ENCODE measurements at places on chromosomes 6 and 20.

DNA sequence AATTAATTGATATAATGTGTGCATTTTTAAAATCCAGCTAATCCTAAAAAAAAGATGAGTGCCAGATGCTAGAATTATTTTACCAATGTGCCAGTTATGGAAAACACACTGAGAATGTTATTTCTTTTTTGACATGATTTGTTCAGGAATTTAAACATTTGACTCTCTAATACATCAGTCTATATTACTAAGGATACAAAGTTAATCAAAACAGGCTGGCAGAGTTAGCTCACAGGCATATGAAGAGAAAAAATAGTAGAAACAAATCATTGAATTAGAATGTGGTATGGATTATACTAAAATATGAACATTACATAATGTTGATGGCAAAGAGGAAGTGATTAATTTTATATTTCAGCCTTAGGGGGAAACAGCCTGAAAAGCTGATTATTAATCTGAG is 368.3 kb upstream of the GJE1 start:
- ATAC-seq: no peak

DNA sequence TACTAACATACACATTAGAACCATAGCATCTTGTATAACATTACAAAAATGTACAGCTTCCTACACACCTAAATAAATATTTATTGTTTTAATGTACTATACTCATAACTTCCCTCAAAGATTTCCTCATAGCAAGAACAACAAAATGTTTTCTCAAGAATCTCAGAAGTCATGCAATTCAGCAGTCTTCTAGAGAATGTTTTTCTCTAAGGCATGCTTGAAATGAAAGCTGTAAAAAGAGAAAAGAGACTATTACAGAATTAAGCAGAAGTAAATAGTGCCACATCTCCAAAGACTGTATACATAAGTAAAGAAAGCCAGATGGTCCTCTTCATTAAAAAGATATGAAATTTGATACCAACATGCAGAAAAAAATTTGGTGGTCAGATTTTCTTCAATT is 672.2 kb downstream of the EPM2A start:
- ATAC-seq: no peak

- no peak for ATAC-seq
These were observed 48.7 kb upstream of the CLVS2 start for GRCh38 chr6:122947355-122947754.

GRCh38 chr6:44180886-44181285 is 22.3 kb downstream of the CAPN11 start:
- no peak for ATAC-seq

DNA sequence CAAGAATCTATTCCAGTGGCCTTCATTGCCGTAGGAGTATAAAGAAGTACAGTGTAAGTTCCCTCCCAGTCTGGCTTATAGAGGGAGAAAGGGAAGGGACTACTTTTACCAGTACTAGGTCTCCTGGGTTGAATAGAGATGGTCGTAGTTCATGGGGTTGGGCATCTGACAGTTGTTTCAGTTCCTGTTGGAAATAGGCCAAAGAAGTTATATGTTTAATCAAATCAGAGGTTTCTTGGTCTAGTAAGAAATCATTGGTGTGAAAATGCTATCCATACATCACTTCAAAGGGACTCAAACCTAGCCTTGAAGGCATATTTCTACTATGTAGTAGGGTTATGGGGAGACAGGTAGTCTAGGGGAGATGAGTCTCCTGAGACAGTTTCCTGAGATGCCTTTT is 45.6 kb upstream of the MAN1A1 start:
- no peak for ATAC-seq

- peak; percentile 58 for ATAC-seq
These were observed 2.1 kb downstream of the MYLIP start for GRCh38 chr6:16130932-16131387.

DNA sequence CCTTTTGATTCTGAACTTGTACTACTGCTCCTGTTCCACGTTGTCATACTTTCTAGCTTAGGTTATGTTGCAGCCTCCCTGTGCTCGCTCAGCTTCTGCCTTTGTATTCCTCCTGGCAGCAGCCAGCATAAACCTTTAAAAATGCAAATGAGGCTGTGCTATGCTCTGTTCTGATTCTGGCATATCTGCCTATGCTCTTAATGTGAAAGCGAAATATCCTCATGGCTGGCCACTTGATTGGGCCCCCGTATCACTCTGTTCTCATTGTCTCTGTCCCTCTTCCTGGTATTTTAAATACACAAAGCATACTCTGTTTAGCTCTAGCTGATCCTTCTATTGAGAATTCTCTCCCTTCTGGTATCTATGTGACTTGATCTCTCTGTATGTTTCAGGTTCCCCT is 139.0 kb downstream of the JARID2 start:
- ATAC-seq: peak; percentile 46

GRCh38 chr6:13553646-13554045 is 20.8 kb upstream of the SIRT5 start:
- ATAC-seq: no peak

GRCh38 chr6:27267857-27268434 is 20.4 kb downstream of the PRSS16 start:
- no peak for ATAC-seq

GRCh38 chr6:125670568-125670967 is 78.9 kb upstream of the HEY2 start:
- ATAC-seq: no peak

DNA sequence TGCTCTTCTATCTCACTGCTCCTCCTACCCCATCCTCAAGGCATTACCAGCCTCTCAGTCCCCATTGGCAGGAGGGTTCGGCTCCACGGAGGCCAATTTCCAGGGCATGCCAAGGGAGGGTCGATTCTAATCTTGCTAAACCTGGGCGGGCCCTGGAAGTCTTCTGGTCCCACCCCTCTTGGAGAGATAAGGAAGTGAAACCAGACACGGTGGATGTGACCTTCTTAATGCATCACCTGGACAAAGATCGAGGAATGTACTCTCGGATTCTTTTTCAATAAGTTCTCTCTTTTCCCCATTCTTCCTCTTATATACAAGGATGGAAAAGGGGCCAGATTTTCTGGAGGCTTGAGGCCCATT is 112.2 kb upstream of the ARMC2 start:
- ATAC-seq: no peak

DNA sequence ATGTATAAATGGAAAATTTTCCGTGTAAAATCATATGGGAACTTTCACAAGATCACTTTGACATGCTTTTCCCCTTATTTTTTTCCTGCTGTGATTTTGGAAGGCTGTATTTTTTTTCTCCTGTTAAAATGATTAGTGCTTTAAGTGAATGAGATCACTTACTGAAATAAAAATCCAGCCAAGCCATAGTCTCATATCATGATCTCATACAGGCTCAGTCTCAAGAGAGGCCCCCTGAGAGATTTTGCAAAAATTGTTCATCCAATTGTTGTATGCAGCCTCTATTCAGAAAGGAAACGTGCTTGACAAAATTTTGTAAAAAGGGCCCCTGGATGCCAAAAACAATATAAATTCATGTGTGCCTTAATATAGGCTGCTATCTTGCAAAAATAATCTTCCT is 528.2 kb downstream of the HDGFL1 start:
- no peak for ATAC-seq

- ATAC-seq: no peak
These were observed 109.5 kb upstream of the CLDN20 start for GRCh38 chr6:155154158-155154830.

DNA sequence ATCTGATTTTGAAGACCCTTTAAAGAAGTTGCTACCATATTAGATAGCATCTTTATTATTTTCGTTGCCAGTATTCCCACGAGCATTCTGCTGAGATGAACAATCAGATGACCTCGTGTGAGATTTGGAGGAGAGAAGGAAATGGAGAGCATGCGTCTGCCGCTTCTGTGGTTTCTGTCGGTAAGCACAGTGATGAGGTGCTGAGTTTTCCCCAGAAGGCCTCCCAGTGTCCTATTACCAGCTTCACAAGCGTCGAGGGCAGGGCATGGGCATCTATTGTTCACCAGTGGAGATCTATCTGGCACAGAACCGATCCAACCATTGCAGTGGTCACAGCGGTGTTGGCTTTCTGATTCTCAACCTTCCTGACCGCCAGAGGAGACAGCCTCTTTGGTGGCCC is 29.4 kb downstream of the TRAF3IP2 start:
- no peak for ATAC-seq

DNA sequence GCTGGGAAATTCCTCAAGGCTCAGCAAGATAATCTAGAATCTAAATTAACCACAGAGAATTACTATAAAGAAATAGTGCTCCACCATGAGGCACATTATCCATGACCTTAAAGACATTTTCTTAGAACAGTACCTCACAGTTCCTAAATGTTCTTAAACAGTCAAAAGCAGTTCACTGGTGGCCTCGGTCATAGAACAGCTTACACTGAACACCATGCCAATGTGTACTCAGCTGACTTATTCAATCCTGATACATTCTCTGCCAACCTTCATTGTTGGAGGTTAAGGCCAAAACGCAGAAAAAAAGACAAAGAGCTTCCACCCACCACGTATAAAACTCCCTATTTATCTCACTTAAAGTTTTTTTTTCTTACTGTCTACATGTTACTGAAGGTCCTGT is 21.8 kb upstream of the TMEM170B start:
- no peak for ATAC-seq

DNA sequence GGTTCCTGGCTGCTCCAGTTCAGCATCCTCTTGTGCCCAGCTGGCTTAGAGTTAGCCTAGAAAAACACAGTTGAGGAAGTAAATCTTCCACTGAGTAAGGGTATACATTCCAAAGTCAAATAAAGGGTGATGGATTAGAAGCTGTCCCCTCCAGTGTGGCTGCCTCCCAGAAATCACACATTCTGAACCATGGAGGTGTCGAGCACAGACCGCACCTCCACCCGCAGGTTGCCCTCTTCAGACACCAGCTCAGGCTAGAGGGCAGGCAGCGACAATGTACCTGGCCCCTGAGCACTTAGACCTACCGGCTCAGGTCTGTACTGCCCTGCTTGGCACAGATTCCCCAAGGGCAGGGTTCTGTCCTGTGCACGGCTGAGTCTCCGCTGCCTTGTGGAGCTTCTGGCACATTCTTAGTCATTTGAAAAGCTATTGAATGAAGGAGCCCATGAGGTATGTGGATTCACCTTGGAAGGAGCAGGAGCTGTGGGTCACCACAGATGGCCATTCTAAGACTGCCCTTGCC is 118.1 kb downstream of the FAM120B start:
- no peak for ATAC-seq

DNA sequence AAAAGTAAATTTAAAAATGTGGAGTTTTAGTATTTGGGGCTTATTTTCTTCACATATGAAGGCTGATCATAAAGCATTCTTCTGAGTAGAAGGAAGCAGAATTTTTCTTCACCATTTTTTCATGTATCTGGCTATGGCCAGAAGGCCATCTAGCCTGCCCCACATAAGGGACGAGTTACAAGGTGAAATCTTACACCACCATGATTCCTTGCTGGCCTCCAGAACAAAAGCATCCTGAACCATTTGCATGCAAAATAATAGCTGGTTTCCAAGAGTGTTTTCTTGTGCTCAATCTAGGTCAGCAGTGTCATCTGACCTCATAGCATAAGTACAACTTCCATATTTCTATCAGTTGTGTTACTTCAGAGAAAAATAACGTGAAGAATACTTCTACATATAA is 93.1 kb downstream of the BMP5 start:
- ATAC-seq: no peak

GRCh38 chr6:22363166-22363713 is 66.4 kb upstream of the PRL start:
- ATAC-seq: peak; percentile 74

GRCh38 chr6:13261464-13261994 is 66.8 kb downstream of the TBC1D7 start:
- ATAC-seq: peak; percentile 65

DNA sequence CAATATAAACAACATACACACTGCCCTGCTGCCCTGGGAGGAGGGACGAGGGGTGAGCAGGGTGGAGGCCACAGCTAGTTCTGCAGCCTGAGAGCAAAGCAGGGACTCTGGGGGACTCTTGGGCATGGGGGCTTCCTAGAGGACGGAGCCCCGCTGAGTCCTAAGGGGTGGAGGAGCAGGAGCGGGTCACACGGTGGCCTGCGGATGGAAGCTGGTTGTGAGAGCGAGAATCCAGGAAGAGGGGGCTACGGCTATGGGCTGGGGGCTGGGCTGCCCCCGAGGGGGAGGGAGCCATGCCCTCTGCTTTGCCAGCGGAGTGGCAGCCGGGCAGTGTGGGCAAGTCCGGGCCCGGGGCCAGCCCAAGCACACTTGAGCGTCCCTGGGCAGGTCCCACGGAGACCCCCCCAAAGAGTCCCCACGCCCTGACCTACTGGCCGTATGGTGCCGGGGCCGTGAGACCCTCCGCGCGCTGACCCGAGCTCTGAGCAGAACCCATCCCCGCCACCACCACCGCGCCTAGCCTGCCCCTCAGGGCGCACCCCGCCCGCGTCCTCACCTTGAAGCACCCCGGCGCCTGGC is 369 bp downstream of the ADAM33 start:
- no peak for ATAC-seq

DNA sequence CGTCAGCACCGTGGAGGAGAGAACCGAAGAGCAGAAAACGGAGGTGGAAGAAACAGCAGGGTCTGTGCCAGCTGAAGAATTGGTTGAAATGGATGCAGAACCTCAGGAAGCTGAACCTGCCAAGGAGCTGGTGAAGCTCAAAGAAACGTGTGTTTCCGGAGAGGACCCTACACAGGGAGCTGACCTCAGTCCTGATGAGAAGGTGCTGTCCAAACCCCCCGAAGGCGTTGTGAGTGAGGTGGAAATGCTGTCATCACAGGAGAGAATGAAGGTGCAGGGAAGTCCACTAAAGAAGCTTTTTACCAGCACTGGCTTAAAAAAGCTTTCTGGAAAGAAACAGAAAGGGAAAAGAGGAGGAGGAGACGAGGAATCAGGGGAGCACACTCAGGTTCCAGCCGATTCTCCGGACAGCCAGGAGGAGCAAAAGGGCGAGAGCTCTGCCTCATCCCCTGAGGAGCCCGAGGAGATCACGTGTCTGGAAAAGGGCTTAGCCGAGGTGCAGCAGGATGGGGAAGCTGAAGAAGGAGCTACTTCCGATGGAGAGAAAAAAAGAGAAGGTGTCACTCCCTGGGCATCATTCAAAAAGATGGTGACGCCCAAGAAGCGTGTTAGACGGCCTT is 41.6 kb downstream of the ZBTB2 start:
- ATAC-seq: no peak

- ATAC-seq: no peak
These were observed 1226.1 kb downstream of the GRIK2 start for GRCh38 chr6:102619585-102619984.

DNA sequence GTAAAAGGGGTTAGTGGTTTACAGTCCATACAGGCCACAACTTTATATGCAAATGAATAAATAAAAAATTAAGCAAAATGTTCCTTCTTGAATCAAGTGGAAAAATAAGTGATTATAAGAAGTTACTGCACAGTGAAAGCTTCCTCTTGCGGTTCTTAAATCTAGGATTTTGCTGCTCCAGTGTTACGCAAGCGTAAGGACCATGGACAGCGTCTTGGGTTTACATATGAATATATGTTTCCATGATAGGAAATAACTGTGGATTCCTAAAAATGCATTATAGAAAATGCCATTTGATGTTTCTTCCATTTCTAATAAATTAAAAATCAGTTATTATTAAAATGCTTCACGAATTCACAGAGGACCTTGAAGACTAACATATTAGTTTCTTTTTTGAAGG is 176.6 kb upstream of the POU3F2 start:
- ATAC-seq: no peak

Measured in esophagus mucosa (tissue), 1 donor.